ENCODE measurements at places on chromosomes 12 and 14.
A peak's percentile ranks its signal among the peaks of the same experiment; 100 is the strongest.

GRCh38 chr12:125149160-125150108, 84.2 kb downstream of the AACS start:
- DNase-seq: peak; percentile 86

DNA sequence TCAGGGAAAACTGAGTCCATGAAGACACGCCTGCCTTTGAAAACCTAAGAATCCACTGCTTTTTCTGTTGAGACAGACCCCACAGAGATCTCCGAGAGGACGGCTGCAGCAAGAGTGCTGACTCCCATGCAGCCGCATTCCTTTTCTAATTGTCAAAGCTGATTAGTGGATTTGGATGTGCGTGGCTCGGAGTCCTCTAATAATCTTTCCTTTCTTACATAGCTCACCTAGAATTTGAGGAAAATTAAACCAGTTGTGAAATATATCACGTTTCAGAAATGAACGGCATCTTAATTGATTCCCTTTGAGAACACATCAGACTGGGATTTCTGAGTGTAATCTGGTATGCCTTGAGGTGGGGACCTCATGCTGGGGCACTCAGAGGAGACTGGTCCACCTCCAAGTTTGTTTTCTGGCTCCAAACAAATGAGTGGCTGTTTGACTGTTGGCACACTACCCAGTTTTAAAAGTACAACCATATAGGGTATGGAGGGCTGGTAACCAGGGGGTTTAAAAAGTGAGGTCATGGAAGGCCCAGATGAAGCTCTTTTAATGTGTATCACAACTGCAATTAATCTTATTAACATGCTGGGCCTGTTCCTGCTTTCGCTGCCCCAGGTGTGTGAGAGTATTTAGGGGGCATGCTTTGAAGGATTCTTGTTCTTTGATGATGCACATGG, 63.3 kb downstream of the RASSF3 start:
- peak; percentile 21 for DNase-seq

DNA sequence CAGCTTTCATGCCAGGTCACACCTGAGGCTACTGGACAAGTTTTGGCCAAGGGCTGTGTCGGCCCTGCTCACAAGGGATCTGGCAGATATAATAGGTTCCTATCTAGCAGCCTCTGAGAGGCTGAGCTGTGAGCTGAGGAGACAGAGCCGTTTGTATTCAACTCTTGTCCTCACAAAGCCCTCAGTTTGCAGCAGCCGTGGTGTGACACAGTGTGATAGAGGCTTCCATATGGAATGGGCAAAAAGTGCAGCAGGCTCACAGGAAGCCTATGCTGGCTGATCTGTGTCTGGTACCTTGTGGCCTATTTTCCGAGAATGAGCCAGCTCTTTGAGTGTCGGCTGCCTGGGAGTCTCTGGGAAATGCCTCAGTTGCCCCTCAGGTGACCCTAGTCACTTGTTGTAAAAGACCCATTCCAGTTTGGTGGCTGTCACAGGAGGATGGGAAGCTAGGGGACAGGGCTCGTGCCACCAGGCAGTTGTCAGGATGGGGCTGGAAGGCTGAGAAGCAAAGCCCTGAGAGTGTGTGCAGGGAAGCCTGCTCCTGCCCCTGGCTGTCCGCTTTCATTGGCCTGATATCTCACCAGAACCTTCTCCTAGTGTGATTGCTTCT, 16.1 kb downstream of the VRTN start:
- DNase-seq: no peak

DNA sequence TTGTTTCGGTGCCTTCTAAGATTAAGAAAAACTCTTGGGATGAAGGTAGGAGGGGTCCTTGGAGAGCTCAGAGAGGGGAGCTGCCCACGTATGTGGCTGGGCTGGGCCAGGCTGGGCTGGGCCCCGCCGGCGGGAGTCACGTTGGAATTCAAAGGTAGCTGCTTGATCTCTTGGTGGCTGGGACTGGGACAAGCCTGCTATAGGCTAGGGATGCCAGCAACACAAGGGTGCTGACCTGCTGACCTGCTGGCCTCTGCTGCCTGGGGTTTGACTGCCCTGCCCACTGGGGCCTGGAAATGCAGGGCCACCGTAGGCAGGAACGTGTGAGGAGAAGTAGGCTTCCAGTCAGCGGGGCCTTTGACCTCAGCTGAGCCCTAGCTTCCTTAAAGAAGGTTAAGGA, 52.8 kb upstream of the GTF2A1 start:
- DNase-seq: no peak

DNA sequence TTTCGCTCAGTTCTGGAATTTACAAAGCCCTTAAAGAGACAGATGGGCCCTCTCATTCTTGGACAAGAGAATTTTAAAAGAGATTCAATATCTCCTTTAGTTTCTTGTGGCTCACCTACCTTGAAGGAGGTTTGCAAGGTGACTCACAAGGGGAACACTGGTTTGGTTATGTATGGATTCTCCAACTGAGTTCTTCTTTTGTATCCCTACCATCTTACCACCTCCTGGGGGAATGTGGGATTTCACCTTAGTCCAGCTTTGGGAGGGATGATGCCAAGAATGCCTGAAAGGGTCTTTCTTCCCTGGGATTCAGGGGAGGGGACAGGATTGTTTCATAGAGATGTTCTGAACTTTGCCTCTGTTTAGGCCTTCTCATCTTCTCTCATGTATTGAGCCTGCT, 3.7 kb downstream of the PPP4R4 start:
- no peak for DNase-seq

GRCh38 chr12:29732191-29732590, 51.6 kb downstream of the TMTC1 start:
- DNase-seq: no peak

DNA sequence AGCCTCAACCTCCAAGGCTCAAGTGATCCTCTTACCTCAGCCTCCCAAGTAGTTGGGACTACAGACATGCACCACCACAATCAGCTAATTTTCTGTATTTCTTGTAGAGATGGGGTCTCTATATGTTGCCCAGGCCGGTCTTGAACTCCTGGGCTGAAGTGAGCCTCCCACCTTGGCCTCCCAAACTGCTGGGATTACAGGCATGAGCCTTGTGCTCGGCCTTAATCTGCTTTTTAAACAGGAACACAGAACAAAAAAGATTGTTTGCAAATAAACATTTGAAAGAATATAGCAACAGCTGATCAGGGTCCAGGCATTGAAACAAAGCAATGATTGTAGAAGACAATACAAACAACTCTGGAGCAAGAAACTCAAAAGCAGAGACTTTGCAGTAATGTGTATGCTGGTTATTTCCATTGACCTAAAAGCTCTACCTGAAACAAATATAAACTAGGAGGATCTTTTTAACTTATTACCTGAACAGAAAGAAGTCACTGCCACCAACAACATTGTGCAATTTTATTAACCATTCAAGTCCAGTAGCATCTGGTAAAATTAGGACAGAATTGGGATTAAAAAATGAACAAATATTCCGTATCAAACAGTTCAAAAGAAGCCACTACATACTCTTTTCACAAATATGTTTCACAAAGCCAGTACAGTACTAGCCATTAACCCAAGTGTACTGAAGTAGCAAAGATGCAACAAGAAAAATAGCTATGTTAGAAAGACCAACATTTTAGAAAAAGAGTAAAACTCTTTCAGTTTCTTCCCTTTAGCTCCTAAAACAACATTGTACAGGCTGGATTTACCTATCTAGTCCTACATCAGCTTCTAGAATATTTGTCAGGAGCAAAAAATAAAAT, 14.2 kb downstream of the AMN1 start:
- no peak for DNase-seq

DNA sequence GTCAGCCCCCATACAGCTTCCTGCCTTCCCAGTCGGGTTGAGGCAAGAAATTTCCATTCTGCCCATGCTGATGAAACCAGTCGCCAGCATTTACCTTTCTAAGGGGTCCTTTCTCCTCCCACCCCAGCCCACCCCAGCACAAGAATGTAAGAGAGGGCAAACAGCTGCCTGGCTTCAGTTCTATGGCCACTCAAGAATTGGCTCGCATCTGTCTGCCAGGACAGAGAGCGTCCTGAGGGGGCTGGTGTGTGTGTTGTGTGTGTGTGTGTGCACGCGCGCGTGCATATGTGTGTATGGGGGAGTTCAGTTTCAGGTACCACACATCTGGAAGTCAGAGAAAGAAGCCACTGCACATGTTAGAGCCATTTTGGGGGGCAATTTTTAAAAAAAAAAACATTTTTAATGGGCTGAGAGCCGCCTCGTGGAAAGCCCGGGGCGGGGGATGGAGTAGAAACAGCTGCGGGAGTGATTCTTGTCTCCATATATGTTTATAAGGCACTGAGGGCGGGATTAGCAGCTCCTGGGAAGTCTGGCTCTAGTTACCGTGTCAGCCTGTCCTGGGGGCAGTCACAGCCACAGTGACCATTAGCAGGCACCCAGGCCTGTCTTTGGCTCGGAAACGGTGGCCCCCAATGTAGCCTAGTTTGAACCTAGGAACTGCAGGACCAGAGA, at the start of gene WNT5B:
Gene WNT5B, plus strand, starts transcription at position 566 of the 672 bp plus-strand sequence. CDS start 2,124 bp downstream, outside the sequence.
- DNase-seq: no peak

DNA sequence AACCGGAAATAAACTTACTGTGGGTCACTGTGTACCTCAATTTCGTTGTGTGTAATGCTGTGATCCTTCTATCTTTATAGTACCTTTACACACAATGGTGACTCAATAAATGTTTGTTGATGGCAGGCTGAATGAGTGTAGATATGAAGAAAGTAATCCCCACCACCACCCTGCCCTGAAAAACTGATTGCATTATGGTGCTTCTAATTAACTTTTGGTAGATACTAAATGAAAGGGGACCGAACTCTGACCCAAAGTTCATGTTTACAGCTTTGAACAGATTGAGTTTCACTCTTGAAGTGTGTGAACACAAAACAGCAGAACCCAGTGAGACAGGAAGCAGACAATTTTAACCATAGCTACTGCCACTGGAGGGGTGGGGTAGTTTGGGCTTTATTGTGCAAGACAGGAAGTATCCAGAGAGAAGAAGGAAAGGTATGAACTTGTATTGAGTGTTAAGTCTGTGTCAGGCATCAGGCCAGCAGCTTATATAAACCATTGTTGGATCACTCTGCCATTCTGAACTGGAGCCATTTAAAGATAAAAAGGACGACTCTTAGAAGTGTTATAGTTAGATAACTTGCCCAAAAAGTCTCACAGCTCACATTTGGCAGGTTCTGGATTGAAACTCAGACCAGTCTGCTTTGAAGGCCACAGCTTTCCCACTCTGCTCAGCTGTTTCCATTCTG, 197.0 kb upstream of the AMIGO2 start:
- DNase-seq: no peak

- no peak for DNase-seq
These were observed 136.6 kb upstream of the ATXN7L3B start for GRCh38 chr12:74401035-74401434.

- no peak for DNase-seq
These were observed 21.4 kb upstream of the KCNK13 start for GRCh38 chr14:90040411-90040810.

GRCh38 chr14:90383731-90384542, 12.9 kb upstream of the CALM1 start:
- peak; percentile 94 for DNase-seq

DNA sequence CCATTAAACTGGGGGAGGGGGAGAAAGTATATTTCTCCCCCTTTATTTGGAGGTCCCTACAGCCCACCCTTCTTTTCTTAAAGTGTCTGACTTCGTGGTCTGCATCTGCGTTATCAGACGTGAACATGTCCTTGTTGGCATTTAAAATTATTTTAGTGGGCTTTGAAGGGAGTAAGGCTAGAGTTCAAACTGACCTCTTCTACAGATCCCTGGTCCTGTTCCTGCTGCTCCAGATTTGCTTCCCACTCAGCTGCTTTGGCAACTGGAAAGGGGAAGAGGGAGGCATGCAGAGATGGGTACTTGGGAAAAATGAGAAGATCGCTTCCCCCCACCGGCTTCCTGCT, 611 bp upstream of the SIX6 start:
- DNase-seq: no peak

DNA sequence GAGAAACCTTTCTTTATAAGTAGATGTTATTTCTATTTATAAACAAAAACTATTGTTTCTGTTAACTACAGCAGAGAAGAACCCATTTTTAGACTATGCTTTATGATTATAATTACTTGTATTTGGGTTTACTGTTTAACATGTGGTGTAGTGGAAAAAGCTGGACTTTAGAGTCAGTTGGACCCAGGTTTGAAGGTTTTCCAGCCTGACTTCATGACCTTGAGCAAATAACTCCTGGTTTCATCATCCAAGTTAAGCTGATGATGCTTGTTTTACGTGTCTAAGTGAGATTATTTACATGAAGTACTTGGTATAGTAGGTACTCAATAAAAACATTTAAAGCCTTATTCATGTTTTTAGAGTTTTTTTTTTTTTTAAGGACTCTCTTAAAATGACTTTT, 221.8 kb upstream of the ARHGAP5 start:
- no peak for DNase-seq

- DNase-seq: no peak
These were observed 46.7 kb downstream of the PDE3A start for GRCh38 chr12:20415028-20415427.

GRCh38 chr14:34754687-34755086, 40.3 kb upstream of the CFL2 start:
- no peak for DNase-seq

DNA sequence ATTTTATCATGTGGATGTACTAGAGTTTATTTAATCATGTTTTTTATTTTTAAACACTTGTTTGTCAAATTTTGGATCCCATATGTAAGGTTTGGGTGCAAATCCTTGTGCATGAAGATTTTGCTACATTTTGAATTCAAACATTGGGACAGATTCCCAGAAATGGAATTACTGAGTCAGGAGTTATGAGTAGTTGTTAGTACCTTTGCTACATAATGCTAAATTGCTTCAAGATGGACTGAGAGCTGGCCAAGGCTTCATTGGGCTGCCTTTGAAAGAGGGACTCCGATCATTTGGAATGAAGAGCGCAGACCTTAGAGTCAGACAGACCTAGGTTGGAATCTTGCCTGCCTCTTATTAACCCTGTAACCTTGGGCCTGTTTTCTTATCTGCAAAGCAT, 154.9 kb upstream of the PWP1 start:
- no peak for DNase-seq

- no peak for DNase-seq
These were observed 240.0 kb upstream of the CPNE8 start for GRCh38 chr12:39145175-39145999.

- no peak for DNase-seq
These were observed 12.8 kb upstream of the AQP2 start for GRCh38 chr12:49937639-49938300.

GRCh38 chr12:75836533-75836932, 195.0 kb downstream of the PHLDA1 start:
- no peak for DNase-seq
